NCI-H1436 treated with DMSO at 0.1 percent for 48 hours (cell line): ENCODE measurements at places on chromosomes 5 and 9.

GRCh38 chr5:168612996-168613395 is 33.8 kb upstream of the PANK3 start:
- no peak for DNase-seq

DNA sequence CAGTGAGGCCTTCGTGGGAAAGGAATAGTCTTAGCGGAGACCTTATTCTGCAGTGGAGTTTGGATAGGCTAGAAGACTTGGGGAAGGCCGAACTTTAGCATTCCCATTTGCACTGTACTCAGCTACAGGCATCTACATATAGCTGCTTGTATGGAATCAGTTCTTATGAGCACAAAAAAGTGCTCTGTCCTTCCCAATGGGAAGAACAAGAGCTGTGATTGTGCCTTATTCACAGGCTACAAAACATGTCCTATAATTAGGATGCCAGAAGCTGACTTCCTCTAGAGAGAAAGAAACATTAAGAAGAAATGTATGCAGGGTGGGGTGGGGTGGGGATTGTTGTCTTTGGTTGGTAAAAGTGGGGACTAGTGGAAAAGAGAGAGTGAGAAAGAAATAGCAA is 154.7 kb downstream of the ATP10B start:
- no peak for DNase-seq

GRCh38 chr5:178793151-178793550 is 62.7 kb upstream of the ZNF354A start:
- DNase-seq: no peak

GRCh38 chr9:751137-752051 is 90.1 kb upstream of the DMRT1 start:
- no peak for DNase-seq

GRCh38 chr5:136819526-136820302 is 454.4 kb upstream of the TRPC7 start:
- no peak for DNase-seq

DNA sequence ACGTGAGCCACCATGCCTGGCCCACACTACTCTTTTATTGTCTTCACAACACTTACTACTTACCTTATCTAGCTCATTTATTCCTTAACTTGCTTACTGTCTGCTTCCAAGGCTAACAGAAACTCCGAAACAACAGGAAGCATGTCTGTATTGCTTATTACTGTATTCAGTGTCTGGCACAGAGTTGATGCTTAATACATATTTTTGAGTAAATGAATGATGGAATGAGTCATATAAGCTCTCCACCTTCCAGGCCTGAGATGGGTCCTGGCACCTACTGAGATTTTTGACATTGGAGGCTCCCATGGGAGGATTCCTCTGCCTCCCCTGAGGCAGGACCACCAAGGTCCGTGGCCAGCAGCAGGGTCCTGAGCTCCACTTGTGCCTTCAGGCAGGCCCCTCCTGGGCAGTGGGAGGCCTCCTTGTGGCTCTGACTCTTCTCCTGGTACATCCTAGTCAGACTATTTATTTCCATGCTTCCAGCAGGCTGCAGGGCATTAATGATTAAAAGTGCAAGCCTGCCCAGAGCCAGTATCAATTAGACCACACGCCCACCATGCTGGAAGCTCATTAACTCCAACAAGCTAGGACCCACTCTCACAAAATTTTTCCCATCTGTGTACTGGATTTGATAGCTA is 76.5 kb upstream of the CTNNA1 start:
- no peak for DNase-seq

- DNase-seq: no peak
Observed at GRCh38 chr5:148177207-148177606, 8.9 kb downstream of the SPINK14 start.

GRCh38 chr5:89297066-89297465 is 414.1 kb upstream of the MEF2C start:
- DNase-seq: no peak

DNA sequence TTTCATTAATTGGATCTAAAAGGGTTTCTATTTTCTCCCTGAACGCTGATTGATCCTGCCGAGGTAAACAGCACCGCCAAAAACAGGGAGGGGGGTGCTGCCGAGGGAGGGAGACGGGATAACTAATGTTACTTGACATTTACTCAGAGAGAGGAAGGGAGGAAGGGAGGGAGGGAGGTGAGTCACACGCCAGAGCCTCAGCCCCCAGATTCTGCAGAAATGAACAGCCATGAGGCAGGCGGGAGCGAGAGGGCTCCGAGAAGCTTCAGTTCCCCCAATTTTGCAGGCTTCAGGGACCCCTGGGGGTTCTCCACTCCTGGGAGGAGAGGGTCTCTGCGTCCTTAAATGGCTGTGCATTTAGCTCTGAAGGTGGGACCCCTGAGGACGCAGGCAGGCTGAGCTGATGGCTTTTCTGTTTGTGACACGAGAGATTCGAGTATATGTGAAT is 59.1 kb upstream of the IER5L start:
- DNase-seq: no peak

DNA sequence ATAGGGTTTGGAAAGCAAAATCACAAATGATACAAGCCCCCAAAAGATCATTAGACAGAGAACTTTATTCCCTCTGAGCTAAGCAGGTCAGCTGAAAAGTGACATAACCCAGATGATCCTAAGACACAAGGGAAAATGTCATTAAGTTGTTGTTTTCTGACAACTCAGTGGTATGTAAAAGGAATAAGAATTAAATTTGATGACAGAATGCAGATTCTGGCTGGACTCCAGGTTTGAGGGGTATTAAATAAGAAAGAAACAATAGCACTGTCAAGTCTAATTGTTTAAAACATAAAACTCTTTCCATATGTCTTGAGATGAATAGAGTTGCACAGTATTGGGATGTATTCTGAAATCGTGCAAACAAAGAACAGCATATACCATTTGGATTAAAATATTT is 429.9 kb downstream of the CAAP1 start:
- no peak for DNase-seq

DNA sequence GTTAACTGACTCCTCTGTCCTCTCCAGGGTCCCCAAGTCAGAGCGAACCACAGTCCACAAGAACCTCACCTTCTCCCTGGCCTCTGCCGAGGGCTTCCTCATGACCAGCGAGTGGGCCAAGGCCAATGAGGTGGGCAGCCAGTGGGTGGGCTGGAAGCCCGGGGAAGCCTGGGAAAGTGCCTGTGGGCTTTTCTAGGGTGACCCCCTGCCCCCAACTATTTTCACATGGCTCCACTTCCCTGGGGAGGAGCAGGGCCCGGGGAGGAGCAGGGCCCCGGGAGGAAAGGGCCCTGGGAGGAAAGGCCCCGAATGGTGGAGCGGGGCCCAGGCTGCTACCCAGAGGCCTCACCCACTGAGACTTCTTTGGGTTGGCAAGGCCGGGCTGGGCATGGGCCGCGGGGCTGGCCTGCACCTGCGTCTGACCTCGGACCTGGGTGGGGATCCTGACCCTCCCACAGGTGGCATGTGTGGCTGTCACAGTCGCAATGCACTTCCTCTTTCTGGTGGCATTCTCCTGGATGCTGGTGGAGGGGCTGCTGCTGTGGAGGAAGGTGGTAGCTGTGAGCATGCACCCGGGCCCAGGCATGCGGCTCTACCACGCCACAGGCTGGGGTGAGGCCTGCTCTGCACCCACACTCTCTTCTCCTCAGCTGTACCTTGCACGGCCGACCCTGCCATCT is 17.9 kb downstream of the ADGRD2 start:
- no peak for DNase-seq

DNA sequence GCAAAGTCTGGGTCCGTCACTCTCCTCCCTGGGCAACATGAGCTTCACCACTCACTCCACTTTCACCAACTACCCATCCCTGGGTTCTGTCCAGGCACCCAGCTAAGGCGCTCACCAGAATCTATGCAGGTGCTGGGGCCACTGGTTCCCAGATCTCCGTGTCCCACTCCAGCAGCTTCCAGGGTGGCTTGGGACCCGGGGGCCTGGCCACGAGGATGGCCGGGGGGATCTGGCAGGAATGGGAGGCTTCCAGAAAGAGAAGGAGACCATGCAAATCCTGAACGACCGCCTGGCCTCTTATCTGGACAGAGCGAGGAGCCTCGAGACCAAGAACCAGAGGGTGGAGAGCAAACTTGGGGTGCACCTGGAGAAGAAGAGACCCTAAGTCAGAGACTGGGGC is 1611.0 kb upstream of the ACO1 start:
- no peak for DNase-seq

GRCh38 chr9:110923601-110924000 is 114.7 kb downstream of the LPAR1 start:
- DNase-seq: no peak

DNA sequence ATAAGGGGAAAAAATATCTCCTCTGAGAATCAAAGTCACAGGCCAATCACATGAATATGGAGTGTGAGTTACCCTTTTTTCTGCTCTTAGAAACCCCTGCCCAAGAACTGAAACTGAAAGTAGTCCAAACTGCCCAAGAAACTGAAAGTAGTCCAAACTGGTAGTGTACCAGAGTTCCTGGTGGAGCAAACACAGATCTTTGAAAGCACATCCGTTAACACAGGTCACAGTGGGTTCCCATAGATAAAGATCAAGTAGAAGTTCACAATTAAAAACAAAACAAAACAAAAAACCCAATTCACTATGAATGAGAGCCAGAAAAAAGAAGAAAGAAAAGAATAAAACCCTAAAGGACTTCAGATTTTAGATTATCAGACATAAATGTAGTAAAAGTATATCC is 332.4 kb upstream of the EFNA5 start:
- no peak for DNase-seq

- DNase-seq: no peak
Observed at GRCh38 chr9:131361202-131361833, 32.6 kb upstream of the PRRC2B start.

DNA sequence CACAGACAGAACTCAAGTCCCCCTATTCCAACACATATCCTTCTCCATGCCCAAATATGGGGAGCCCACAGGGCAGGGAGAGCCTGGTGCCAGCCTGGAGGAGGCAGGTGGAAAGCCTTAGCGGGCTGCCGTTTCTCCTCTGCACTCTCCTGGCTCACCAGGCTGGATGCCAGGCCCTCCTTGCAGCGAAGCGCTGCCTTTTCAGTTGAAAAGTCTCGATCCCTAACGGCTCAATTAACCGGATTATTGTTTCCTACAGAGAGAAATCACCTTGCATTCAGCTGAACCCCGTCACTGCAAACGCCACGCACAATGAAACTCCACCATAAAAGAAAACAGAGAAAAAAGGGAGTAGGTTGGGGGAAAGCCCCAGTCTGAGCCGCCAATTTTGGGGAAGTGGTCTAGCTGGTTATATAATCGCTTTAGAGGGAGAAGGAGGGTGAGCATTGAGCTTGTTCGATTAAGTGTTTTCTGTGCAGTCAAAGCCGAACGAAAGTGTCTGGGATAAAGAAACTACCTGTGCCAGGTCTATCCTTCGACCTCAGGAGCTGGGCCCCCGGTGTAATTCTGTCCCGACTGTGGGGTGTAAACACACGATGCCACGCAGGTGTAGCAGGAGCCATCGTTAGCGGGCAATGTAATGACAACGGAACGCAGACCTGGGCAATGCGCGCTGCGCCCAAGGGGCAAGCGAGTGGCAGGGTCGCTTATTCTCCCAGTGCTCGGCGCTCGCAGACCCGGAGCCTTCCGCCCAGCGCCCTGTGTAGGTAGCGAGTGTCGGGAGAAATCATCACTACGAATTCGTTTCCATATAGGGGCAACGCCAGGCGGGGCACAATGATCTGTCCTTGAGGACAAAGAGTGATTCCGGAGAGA is 3.8 kb downstream of the BARHL1 start:
- no peak for DNase-seq

- no peak for DNase-seq
Observed at GRCh38 chr5:36770125-36770524, 106.4 kb upstream of the NIPBL start.

DNA sequence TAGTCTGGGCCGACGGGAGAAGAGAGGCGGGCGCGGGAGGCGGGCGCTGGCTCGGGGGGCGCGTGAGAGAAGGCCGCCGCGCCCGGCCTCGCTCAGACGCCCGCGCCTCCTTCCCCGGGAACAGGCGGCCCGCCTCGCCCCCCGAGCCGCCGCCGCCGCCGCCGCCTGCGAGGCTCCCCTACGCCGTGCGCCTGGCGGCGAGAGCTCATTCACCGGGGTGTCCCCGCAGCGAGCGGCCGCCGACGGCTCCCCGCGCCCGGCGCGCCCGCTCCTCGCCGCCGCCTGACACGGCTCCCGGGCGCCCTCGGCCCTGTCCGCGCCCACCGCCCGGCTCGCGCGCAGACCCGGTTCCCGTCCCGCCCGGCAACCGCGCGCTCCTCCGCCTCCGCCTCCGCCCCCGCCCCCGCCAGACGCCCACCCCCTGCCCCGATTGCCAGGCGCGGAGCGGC is at the start of gene GNAQ:
Gene GNAQ (minus strand): TSS at position 368 of the 449 bp plus-strand sequence. CDS start 576 bp downstream, outside the sequence.
- no peak for DNase-seq

GRCh38 chr5:158563760-158564390 is 535.8 kb downstream of the EBF1 start:
- no peak for DNase-seq

DNA sequence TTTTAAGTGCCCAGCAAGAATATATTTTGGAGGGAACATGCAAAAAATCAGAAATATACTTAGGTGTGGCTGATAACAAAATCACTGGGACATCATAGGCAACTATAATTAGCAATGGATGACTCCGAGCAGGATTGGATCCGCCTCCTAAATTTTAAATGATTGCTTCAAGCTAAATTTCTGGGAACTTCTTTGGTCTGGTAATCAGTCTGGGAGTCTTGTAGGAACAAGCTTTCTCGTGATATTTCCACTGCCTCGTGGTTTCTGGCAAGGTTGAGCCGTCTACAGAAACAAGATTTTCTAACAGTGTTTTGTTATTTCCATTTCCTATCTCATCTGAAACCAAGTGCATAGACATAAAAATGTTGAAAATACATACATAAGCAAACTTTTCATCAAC is 232.6 kb downstream of the BNC2 start:
- no peak for DNase-seq

- DNase-seq: no peak
Observed at GRCh38 chr5:164784230-164784629, 1278.8 kb downstream of the MAT2B start.

DNA sequence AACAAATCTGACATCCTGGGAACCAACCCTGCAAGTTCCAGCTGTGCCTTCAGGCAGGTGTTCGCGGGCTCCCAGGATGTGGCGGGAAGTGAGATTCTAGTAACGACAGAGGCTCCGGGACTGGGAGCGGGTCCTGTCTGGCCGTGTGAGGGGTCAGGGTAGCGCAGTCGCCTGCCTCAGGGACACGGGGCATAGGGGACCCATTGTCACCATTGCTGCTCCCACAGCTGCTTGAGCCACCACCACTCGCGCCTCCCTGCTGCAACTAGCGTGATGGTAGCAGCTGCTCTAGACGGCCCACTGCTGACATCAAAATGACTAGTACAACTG is 468.5 kb downstream of the CDH9 start:
- no peak for DNase-seq
